Esophagus muscularis mucosa (tissue), 4 donors: ENCODE measurements at places on chromosomes 6 and 20. TPM values are rescaled to one million over a fixed set of nuclear protein-coding genes. Genes with fewer than 3 reads are reported as not detected.
A peak's percentile ranks its signal among the peaks of the same experiment; 100 is the strongest.

GRCh38 chr6:145060714-145061113 is 674.6 kb downstream of the EPM2A start:
- no peak overlapping the region for H3K27ac ChIP-seq
- H3K4me1 ChIP-seq, result no peaks in the 10 kb centered on the region
- H3K4me3 ChIP-seq, result no peak overlapping the region
- DNase-seq, result no peak
- no peaks in the 10 kb centered on the region for H3K27me3 ChIP-seq

DNA sequence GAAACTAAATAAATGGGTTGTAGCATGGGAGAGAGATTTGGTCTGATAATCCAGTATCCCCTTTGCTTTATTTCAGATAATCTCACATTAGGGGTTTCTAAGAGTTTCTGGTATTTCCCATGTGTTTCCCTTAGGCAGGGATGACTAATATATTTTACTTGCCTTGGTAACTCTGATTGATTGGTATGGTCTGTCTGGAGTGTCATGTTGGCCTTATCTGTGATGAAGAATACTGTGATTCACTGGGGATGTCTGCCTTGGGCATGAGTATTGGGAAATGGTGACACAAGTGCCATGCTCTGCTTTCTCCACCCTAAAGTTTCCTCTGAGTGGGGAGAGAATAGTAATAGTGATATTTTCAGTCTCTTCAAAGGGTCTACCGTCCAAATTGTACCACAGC is 10.1 kb downstream of the SLC22A2 start:
- H3K36me3 ChIP-seq, result no peaks in the 10 kb centered on the region
- H3K4me3 ChIP-seq, result no peak overlapping the region
- H3K4me1 ChIP-seq, result no peaks in the 10 kb centered on the region
- no peak for DNase-seq
- H3K27ac ChIP-seq, result no peak overlapping the region

GRCh38 chr6:151524059-151524458 is 30.2 kb downstream of the CCDC170 start:
- H3K36me3 ChIP-seq, result no peaks in the 10 kb centered on the region
- H3K27me3 ChIP-seq, result no peaks in the 10 kb centered on the region
- H3K4me3 ChIP-seq, result no peak overlapping the region

The DZANK1 gene
- total RNA-seq, result 2.1 TPM

GRCh38 chr20:18995455-18995854 is 181.9 kb downstream of the SCP2D1 start:
- no peak overlapping the region for H3K27ac ChIP-seq
- H3K4me3 ChIP-seq, result no peak overlapping the region
- DNase-seq, result no peak
- H3K4me1 ChIP-seq, result no peaks in the 10 kb centered on the region

DNA sequence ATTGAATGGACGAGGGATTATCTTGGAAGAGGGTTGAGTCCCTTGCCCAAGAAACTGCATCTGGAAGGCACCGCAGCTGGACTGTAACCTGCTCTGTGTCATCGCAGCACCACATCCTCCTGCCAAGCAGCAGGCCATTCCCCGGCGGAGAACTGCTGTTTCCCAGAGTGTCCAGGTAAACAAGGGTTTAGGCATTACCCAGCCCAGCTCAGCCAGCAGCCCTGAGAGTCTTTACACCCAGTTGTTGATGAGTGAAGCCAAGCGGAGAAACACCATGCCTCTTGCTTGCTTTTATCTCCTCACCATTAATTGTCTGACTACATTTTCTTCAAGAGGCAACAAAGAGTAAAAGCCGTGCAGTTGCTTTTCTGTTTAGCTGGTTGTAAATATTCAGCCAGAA is 104.1 kb downstream of the CDH4 start:
- no peaks in the 10 kb centered on the region for H3K27me3 ChIP-seq
- H3K27ac ChIP-seq, result no peak overlapping the region
- no peak overlapping the region for H3K4me3 ChIP-seq
- H3K36me3 ChIP-seq, result no peaks in the 10 kb centered on the region

DNA sequence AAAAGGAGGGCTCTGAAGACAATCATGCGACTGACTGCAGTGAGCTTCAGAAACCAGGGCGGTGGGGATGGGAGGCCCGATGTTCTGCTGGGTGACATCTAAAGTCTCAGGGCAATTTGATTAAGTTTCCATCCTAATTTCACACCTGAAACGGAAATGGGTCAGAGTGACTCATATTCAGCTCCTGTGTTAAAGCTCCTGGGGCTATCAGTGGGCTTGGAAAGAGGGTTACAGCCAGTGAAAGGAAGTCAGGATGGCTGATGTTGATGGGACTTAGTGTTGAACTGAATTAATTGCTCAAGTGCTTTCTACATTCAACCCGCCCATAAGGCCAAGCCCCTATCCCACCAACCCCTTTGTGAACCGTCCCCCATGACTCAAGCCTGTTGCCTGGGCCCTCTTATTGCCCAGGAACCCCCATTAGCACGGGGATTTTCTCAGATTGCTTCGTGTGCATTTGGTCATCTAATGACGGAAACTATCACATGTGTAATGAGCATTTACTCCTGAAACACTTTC is 47.1 kb upstream of the TBC1D7 start:
- no peaks in the 10 kb centered on the region for H3K27me3 ChIP-seq
- no peak overlapping the region for H3K4me3 ChIP-seq
- no peaks in the 10 kb centered on the region for H3K36me3 ChIP-seq

DNA sequence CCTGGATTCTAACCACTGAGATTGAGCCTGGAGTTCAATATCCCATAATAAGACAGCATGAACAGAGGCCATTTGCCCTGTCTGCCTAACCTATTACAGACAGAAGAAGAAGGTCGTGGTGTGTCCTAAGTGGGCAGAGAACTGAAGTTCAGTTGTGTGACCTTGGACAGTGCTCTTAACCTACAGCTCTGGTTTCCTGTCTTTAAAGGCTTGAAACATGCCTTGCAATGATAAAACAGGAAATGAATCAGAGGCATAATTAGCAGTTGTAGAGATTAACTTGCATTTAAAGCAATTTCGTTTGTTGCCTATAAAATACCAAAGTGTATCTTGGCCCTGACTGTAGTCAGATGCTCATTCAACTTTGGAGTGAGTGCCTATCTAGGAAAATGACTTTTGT is 507.2 kb upstream of the CHD6 start:
- no peak overlapping the region for H3K27ac ChIP-seq
- no peaks in the 10 kb centered on the region for H3K36me3 ChIP-seq
- H3K4me1 ChIP-seq, result no peaks in the 10 kb centered on the region
- H3K4me3 ChIP-seq, result no peak overlapping the region

GRCh38 chr6:81624453-81624852 is 128.0 kb downstream of the TENT5A start:
- no peaks in the 10 kb centered on the region for H3K4me1 ChIP-seq
- no peaks in the 10 kb centered on the region for H3K27me3 ChIP-seq
- H3K36me3 ChIP-seq, result no peaks in the 10 kb centered on the region
- no peak for DNase-seq
- H3K27ac ChIP-seq, result no peak overlapping the region
- no peak overlapping the region for H3K4me3 ChIP-seq

- H3K4me1 ChIP-seq, result no peaks in the 10 kb centered on the region
- no peaks in the 10 kb centered on the region for H3K27me3 ChIP-seq
- peak overlapping the region; percentile 3 for H3K4me3 ChIP-seq
- H3K27ac ChIP-seq, result no peak overlapping the region
Observed at GRCh38 chr6:13848522-13849150, 34.3 kb upstream of the MCUR1 start.

DNA sequence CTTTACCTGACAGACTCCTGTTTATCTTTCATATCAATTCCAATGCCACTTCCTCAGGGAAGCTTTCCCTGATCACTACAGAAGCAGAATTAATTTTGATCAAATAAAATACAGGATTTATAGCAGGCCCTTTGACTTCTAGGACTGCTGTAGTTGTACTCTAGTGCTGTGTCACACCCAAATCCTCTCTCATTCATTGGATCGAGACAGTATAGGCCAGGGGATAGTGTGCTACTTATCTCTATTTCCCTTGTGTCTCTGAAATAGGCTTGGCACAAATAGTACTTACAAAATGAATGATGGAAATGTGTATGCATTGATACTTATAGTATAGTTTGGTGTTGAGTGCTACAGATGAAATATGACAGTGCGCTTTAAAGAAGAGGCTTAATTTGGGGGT is 19.8 kb downstream of the RALY start:
- peaks cover 97% of the 10 kb centered on the region for H3K4me1 ChIP-seq
- H3K4me3 ChIP-seq, result no peak overlapping the region
- no peaks in the 10 kb centered on the region for H3K27me3 ChIP-seq
- H3K27ac ChIP-seq, result no peak overlapping the region
- no peaks in the 10 kb centered on the region for H3K36me3 ChIP-seq
- DNase-seq, result no peak

The SLC35F1 gene
- 6.3 TPM for total RNA-seq

DNA sequence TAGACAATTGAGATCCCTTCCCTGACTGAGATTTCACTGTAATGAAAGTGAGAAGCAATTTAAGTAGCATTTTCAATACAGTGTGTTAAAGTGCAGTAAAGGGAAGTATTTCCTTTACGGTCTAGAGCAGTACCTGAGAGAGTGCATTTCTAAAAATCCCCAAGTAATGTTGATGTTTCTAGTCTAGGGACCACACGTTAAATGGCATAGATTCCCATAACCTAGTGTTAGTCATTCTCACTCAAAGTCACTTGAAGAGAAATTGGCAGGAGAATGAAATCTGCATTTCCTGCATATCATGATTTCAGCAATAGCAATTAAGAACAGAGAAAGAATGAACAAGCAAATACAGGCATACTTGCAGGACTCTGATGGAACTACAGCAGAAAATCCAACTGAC is 67.9 kb downstream of the CGA start:
- H3K4me3 ChIP-seq, result no peak overlapping the region
- H3K4me1 ChIP-seq, result no peaks in the 10 kb centered on the region
- H3K27me3 ChIP-seq, result no peaks in the 10 kb centered on the region
- H3K36me3 ChIP-seq, result no peaks in the 10 kb centered on the region

GRCh38 chr6:13908955-13909381 is 15.8 kb upstream of the RNF182 start:
- H3K4me3 ChIP-seq, result no peak overlapping the region
- DNase-seq, result no peak
- H3K27ac ChIP-seq, result no peak overlapping the region
- no peaks in the 10 kb centered on the region for H3K36me3 ChIP-seq

The TBXT gene
- 0.17 TPM for total RNA-seq

GRCh38 chr6:134295953-134296553 is 21.9 kb downstream of the SGK1 start:
- H3K27ac ChIP-seq, result peak overlapping the region; percentile 25
- no peak overlapping the region for H3K4me3 ChIP-seq
- no peak for DNase-seq
- H3K36me3 ChIP-seq, result no peaks in the 10 kb centered on the region
- H3K27me3 ChIP-seq, result no peaks in the 10 kb centered on the region

The LATS1 gene
- total RNA-seq, result 32.4 TPM

- H3K27ac ChIP-seq, result no peak overlapping the region
- H3K4me3 ChIP-seq, result no peak overlapping the region
- no peaks in the 10 kb centered on the region for H3K27me3 ChIP-seq
- H3K4me1 ChIP-seq, result peaks cover 14% of the 10 kb centered on the region
Observed at GRCh38 chr6:14146506-14147096, 29.0 kb downstream of the CD83 start.

DNA sequence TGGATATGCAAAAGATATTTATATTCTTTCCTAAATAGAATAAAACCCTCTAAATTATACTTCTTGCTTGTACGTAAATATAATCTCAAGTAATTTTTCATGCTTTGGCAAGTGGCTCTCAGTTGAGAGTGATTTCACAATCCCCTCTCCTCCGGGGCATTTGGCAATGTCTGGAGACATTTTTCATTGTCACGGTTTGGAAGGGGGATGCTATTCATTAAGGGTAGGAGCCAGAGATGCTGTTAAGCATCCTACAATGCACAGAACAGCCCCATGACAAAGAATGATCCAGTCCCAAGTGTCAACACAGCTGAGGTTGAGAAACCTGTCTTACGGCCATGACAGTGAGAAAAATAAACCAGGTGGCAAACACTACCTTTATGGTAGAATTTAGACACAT is 75.7 kb downstream of the AGPAT4 start:
- no peak for DNase-seq
- H3K4me3 ChIP-seq, result no peak overlapping the region
- no peaks in the 10 kb centered on the region for H3K36me3 ChIP-seq
- H3K4me1 ChIP-seq, result peaks cover 18% of the 10 kb centered on the region
- no peak overlapping the region for H3K27ac ChIP-seq
- no peaks in the 10 kb centered on the region for H3K27me3 ChIP-seq

The FLRT3 gene
- 0.97 TPM for total RNA-seq

DNA sequence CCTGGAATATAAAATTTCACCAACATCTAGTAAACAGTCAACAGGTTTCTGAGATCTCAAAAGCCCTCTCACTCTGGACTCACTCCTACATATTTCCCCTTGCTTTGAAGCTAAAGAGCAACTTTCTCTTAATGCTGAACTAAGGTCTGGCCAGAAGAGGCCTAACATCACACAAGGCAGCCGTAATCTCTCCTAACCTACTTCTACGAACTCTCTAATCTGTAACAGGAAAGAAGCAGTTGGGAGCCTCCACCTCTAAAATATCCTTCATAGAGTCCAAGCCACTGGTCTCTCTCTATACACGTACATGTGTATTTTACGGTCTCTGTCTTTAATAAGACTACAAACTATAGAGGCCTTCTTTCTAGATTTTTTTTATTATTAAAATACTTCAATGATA is 72.0 kb downstream of the REV3L start:
- H3K4me1 ChIP-seq, result peaks cover 21% of the 10 kb centered on the region
- no peaks in the 10 kb centered on the region for H3K27me3 ChIP-seq
- peaks cover 12% of the 10 kb centered on the region for H3K36me3 ChIP-seq
- H3K27ac ChIP-seq, result no peak overlapping the region
